ENCODE measurements at places on chromosomes 7 and 10.
A peak's percentile ranks its signal among the peaks of the same experiment; 100 is the strongest.

DNA sequence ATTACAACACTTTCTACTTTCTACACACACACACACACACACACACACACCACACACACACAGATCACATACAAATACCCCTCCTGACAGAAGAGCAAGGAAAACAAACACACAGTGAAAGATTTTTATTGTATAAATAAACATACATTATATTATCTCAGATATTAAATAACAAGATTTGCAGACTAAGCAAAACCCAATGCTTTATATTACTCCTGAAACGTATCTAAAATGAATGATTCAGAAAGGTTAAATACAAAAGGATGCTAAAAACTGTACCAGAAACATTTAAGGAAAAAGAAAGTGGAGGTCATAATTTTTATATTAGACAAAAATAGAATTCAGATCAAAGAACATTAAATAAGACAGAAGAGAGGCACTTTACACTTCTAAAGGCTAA lies 208.3 kb upstream of the NPSR1 start:
- DNase-seq = no peak

DNA sequence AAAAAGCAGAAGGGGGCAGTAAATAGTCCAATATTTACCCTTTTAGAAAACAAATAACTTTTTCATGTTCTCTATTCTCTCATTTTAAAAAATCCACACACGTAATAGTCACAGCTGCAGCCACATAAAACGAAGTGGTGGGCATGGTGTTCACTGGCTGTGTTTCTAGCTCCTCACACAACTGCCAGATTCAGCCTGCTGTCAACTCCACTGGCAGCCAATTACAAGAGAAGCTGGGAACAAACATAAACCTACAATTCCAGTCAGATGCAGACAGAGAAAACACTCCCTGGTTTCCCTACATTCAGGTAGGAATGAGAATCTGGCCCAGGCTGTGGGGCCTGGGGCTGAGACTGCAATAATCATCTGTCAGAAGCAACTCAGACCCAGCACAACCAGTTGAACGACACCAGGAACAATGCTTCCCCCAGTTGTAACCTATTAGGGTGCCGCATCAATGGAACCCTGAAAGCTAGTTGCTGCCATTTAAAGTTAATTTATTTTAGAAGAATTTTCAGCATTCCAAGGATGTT lies 29.1 kb downstream of the ERCC6 start:
- DNase-seq = no peak

- no peak for DNase-seq
Measured at GRCh38 chr10:63525021-63525420, 3.8 kb downstream of the REEP3 start.

GRCh38 chr7:135980012-135980551 lies 2.9 kb upstream of the MTPN start:
- DNase-seq = no peak

- no peak for DNase-seq
Measured at GRCh38 chr7:138608275-138608674, 92.9 kb downstream of the SVOPL start.

GRCh38 chr10:1373287-1373686 lies 317.1 kb downstream of the WDR37 start:
- DNase-seq = no peak

DNA sequence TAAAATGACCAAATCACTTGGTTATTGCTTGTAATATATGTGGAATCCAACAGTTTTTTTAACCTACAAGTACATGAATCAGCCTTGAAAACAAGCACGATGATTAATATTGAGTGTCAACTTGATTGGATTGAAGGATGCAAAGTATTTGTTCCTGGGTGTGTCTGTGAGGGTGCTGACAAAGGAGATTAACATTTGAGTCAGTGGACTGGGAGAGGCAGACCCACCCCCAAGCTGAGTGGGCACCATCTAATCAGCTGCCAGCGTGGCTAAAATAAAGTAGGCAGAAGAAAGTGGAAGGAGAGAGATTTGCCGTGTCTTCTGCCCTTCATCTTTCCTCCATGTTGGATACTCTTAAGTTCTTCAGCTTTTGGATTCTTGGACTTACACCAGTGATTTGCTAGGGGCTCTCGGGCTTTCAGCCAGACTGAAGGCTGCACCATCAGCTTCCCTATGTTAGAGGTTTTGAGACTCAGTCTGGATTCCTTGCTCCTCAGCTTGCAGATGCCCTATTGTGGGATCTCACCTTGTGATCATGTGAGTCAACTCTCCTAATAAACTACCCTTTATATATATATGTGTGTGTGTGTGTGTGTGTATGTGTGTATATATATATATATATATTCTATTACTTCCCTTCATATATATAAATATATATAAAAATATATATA lies 118.4 kb upstream of the WDR11 start:
- no peak for DNase-seq

- no peak for DNase-seq
Measured at GRCh38 chr10:28733647-28734046, 56.3 kb downstream of the BAMBI start.

DNA sequence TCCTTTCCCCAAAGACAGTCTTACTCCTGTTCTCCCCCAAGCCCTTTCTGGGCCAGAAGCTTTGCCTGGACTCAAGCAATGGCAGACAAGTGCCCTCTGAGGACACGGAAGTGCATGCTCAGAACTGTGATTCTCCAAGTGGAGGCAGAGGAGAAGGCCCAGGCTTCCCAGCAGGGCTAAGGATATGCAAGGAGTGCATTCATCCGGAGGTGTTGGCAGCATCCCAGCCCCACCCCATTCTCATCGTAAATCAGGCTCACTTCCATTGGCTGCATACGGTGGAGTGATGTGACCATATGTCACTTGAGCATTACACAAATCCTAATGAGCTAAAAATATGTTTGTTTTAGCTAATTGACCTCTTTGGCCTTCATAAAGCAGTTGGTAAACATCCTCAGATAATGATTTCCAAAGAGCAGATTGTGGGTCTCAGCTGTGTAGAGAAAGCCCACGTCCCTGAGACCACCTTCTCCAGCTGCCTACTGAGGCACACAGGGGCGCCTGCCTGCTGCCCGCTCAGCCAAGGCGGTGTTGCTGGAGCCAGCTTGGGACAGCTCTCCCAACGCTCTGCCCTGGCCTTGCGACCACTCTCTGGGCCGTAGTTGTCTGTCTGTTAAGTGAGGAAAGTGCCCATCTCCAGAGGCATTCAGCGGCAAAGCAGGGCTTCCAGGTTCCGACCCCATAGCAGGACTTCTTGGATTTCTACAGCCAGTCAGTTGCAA lies 1.4 kb upstream of the RBP3 start:
- peak; percentile 79 for DNase-seq
